ENCODE measurements at places on chromosomes 7 and 10.

DNA sequence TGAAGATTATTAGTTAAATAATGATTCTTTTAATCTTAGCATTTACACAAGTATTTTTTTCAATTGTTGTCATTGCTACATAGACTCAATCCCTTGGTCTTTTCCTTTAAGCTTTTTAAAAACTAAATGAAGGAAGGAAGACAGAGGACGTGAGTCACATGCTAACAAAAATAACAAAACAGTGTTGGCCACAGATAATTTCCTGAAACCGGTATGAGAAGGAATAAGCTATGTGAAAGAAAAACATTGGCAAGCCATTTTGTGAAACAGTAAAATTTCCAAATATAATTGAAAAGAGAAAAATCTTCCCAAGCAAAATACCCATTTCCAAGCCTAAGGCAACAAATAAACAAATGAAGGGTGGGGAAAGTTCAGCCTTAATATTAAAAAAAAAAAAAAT is 223.0 kb downstream of the AHR start:
- DNase-seq = no peak

DNA sequence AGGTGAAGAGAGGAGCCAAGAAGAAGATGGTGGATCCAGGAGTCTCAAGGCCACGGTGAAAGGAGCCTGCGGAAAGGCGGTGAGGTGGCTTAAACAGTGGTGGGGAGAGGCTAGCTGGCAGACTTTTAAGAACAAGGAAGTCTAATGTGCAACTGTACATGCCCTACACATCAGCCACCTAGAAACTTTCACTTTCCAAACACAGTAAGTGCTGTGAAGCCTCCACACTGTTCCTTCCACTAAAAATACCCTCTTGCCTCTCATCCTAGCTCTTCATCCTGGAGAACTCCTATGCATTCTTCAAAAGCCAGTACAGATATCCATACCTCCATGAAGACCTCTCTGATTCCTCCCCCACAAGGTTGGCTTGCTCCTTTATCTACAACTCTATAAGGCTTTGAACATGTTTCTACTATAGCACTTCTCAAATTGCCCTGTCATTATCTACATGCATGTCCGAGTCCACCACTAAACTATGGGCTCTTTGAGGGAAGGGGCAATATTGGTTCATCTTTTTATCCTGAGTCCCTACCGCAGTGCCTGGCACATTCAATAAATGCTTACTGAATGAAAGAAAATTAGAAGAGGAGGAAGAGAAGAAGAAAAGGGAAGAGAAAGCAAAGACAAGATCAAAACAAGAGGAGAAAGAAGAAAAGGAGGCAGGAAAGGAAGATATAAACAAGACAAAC is 54.2 kb downstream of the DNAJC12 start:
- no peak for DNase-seq

- no peak for DNase-seq
Measured at GRCh38 chr7:138979226-138979979, 1.8 kb downstream of the KIAA1549 start.

DNA sequence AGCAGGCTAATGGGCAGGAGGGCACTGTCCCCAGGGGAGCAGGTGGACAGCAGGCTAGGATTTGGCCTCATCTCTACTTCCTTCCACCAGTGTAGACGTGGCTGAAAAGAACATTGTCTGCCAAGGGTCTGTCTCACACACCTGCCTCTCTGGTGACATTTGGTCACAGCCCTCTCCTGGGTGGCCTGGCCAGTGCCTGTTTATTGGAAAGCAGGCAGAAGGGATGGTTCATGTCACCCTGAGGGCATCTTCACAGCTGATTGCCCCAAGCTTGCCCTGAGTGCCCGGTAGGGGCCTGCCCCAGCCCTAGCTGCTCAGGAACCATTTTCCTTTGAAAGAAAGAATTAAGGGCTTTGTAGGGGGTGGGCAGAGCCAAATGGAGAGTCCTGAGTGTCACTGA is 138.7 kb downstream of the C10orf105 start:
- DNase-seq = no peak

Data from stimulated activated CD4-positive, alpha-beta T cell treated with anti-CD3 and anti-CD28 coated beads, Interleukin-1b, Interleukin-23, amount 100 ng/mL, for 4 hours (primary cell).